Anterior cingulate cortex (tissue), 58 donors: ENCODE measurements at places on chromosomes 16 and 17.

DNA sequence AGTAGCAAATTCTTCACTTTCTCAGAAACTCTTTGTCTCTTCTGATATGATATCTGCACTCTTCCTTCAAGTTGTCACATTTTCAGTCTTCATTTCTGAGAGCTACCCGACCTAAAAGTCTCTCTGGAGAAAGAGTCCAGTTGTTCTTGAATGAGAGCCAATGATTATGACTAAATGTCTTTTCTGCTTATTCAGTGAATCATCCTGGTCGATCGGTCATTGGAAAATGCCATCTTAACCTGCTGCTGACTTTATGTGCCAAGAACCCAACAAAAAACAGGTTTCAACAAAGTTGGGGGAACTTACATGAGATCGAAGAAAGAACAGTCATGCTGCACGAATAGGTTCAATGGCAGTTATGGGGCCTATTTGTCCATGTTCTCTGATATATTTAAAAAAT, 15.9 kb downstream of the SOX9 start:
- no peak for DNase-seq

DNA sequence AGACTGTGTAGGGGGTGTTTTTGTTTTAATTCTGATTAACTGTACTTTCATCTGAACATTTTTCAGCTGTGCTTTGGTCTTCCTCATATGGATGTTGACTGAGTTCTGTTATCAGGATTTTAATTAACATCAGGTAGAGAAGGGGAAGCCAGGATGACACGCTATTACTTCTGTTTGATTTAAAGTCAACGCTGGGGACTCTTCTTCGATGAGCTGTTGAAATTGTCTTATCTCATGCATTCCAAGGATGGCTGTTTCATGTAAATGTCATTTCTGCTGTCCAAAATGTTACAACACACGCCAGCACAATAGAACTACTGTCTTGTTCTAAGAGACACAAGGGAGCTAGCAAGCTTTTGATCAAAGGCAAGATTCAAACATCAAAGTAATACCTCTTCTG, 263.3 kb upstream of the CDH5 start:
- no peak for DNase-seq

DNA sequence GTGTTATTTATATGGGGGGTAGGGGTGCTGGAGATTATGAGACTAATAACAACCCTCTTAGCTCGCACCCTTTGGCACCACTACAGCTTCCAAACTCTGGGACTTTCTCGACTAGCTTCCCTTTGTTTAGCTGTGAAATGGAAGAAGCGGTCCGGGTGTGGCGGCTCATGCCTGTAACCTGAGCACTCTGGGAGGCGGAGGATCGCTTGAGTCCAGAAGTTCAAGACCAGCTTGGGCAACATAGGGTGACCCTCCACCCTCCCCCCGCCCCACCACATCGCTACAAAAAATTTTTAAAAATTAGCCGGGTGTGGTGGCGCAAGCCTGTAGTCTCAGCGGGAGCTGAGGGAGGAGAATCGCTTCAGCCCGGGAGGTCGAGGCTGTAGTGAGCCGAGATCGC, 814 bp upstream of the CDH3 start:
- no peak for DNase-seq

GRCh38 chr17:81576621-81577277, 24.6 kb upstream of the FAAP100 start:
- DNase-seq, result no peak

DNA sequence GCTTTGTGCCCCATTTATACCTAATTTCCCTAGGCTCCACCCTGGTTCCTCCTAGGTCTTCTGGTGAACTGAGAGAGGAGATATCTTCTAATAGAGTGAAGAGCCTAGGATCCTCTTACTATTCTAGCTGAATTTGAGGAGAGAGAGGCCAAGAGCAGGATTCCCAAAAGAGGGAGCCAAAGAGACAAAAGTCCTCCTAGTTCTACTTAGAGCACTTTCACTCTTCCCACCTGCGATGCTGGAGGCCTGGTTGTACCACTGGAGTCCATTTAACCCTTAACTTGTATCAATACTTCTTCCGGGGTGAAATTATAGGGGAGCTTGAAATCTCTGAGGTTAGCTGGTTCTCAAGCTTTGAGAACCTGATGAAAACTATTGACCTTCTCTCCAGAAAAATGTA, 3.4 kb upstream of the SSH2 start:
- no peak for DNase-seq

DNA sequence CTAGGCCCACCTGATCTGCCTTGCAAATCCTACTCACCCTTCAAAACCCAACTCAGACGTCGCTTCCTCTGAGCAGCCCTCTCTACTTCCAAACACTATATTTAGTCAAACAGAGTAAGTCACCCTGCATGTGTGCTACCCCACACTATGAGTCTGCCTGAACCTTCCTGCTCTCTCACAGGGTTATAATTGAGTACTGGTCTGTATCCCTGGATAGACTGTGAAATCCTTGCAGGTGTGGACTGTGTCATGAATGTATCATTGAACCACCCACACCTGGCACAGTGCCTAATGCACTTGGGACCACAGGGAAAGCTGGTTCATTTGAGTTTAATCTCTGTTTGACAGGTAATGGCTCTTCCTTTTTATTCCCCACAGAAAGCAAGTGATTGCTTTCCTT, 3.4 kb downstream of the FBXO39 start:
- no peak for DNase-seq

DNA sequence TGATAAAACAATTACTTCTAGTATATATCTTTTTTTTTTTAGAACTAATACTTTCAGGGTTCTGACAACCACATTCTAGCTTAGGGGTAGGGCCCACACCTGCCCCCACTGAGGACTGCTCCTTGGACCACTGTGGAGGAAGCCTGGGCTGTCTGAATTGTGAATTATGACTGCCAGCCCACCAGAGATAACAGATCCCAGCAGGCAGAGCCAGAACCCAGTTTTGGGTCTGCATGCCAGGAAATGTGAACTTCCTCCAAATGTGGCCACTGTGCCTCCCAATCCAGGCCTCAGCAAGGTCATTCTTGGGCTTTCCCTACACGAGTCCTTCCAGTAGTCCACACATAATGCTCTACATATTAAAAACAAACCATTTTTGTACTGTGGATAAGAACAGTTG, 15.9 kb downstream of the VEZF1 start:
- DNase-seq, result no peak

DNA sequence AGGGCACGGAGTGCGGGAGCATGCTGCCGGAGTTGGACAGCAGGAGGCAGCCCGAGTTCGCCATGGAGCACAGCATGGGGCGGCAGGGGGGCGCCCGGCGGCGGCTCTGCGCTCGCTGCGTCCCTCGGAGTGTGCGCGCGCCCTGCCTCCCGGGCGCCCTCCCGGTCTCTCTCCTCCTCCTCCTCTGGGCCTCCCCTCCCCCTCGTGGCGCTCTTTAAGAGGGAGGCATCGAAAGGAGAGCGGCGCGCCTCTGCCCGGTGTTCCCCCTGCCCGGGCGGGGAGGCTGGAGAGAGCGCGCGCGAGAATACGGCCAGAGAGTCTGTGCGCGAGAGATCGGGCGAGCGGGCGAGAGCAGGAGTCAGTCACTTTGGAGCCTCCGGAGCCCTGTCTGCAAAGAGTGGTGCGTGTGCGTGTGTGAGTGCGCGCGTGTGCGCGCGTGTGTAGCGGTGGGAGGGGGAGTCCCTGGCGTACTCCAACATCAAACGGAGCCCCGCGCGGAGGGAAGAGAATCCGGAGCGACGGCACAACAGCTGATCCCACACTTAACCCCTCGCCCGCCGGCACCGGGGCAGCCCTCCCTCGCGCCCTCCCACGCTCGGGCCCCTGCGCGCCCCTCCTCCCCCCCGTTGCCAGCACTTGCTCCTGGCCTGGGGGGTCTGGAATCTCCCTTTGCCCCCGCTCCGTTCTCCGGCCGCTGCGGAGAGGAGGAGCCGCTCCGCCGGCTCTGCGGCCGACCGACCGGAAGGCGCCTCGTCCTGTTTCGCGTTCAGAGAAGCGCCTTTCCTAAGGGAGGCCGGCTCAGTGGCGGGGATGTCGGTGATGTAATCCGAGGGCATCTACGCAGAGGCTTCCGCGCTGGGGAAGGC, 108.9 kb downstream of the ENGASE start:
- DNase-seq, result peak; percentile 27

- DNase-seq, result no peak
Measured at GRCh38 chr16:50836121-50836621, 94.3 kb downstream of the CYLD start.

GRCh38 chr17:76796081-76796480, 58.2 kb downstream of the MFSD11 start:
- no peak for DNase-seq

GRCh38 chr17:81646869-81647600, 9.3 kb downstream of the PDE6G start:
- DNase-seq, result no peak

GRCh38 chr16:1678500-1679098, 520 bp downstream of the JPT2 start:
- DNase-seq, result no peak

DNA sequence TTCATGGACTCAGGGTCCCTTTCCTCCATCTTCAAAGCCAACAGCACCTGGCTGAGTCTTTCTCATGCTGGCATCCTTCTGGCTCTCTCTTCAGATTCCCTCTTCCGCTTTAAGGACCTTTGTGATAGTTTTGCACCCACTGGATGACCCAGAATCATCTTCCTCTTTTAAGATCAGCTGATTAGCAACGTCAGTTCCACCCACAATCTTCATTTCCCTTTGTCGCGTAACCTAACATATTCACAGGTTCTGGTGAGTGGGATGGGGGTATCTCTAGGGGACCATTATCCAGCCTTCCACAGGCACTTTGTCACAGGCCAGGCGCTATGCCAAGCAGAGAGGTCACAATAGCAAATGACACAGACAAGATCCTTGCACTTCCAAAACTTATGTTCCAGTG, 593.8 kb downstream of the MAF start:
- no peak for DNase-seq

GRCh38 chr17:33525186-33525585, 232.1 kb upstream of the ASIC2 start:
- no peak for DNase-seq

GRCh38 chr16:77509051-77509450, 74.2 kb upstream of the ADAMTS18 start:
- no peak for DNase-seq

DNA sequence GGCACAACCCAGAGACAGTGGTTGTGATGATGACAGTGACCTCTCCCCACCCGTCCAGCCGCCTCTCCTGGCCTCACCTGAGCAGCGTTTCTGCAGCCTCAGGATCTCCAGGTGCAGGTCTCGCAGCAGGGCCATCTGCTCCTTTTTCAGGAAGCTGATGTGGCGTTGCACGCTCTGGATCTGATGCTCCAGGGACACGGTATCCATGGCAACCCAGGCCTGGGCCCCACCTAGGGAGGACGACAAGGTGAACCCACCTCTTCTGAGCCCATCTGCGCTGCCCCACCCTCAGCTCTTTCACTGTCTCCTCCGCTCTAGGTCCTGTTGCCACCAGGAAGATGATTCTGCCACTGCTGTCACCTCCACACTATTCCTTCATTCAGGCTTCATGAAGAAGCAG, 14.5 kb downstream of the CCDC92B start:
- no peak for DNase-seq

- DNase-seq, result no peak
Measured at GRCh38 chr17:37824534-37825485, 80.0 kb upstream of the HNF1B start.

GRCh38 chr16:3044708-3045107, 1.7 kb upstream of the MMP25 start:
- no peak for DNase-seq

DNA sequence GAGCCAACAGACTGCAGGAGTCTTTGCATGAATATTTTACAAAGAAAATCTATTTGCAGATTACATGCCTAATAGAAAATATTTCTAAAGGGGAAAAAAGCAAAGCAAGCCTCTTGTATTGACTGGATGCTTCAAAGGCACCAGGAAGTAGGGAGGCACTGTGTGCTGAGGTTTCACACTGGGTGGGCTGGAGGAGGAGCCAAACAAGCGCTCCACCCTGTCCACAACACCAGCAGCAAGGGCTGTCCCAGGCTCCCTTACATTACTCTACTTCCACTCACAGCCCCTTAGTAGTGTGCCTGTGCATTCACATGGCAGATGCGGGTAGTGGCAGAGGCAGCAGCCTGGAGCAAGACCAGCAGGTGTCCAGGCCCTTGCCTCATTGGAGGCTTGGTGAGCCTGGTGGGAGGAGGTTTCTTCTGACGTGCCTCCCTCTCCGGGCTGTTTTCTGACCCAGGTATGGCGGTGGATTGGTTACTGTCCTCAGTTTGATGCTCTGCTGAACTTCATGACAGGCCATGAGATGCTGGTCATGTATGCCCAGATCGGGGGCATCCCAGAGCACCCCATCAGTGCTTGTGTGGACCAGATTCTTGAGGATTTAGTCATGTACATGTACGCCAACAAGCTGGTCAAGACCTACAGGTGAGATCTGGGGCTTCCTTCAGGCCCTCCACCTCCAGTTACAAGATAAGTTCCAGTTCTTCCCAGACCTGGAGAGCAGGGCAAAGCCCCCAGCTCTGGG, 7.0 kb upstream of the CCNF start:
- no peak for DNase-seq

DNA sequence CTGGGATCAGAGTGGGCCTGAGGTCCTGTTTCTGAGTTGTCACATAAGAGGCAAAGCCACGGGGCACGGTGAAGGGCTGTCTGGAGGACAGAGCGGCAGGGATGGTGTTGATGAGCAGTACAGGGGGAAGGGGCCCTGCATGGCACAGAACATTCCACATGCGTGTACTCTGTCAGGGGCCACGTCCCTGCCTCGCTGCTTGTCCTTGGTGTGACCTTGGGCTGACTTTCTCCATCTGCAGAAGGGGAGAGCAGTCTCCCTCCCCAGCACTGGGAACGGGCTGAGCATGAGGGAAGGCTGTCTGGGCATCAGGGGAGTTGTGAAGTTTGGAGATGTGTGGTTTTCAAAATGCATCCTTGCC, 71.5 kb upstream of the GSE1 start:
- DNase-seq, result no peak

- DNase-seq, result no peak
Measured at GRCh38 chr17:29086628-29087332, 43.8 kb downstream of the PIPOX start.

- no peak for DNase-seq
Measured at GRCh38 chr17:28895794-28896447, 1.6 kb downstream of the FLOT2 start.

DNA sequence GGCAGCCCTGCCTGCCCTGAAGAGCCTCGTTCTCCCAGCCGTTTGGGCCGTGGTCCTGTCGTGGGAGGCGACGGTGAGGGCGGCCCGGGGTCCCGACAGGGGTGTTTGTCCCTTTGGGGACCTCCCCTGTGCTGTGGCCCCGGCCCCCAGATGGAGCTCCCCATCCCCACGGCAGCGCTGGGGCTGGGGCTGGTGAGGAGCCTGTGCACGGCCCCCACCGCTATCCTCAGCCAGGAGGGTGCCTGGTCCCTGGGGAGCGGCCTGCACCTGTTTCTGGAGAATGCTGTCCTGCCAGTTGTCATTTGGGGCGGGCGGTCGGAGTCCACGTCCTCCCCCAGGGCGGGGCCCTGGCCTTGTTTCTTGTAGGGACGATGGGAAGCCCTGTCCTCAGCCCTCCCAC, 6.6 kb downstream of the CAPN15 start:
- no peak for DNase-seq

DNA sequence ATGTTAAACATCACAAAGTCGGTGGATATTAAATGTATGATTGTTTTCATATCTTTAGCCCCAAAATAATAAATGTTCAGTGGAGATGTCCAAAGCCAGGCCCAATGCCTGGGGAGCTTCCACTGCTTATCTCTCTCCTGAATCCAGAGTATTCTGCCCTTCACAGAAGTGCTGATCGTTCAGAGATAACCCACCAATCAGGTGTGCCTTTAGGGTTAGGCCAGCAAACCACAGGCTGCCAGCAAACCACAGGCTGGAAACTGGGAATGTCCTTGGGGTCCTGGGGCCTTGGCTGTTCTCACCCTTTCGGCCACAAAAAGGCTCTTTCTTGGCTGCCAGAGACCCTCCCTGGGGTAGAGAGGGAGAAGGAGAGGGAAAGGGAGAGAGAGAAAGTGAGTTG, 33.9 kb downstream of the NXN start:
- DNase-seq, result no peak
